ENCODE measurements at places on chromosomes 16 and 17. TPM values are rescaled to one million over a fixed set of nuclear protein-coding genes. Genes with fewer than 3 reads are reported as not detected.

Gene PERCC1
- not detected for total RNA-seq

Gene ZNF646
- total RNA-seq = 25.5 TPM

Gene FSCN2
- 1.5 TPM for total RNA-seq

Gene AXIN1
- total RNA-seq = 17.5 TPM

Gene P2RX5
- 0.36 TPM for total RNA-seq

Gene SULT1A4
- 4.2 TPM for total RNA-seq

Gene PTX4
- total RNA-seq = 0.21 TPM

Gene PCGF2
- 79.4 TPM for total RNA-seq

Gene TBC1D3D
- 0.64 TPM for total RNA-seq

Gene PIK3R5
- total RNA-seq = 14.5 TPM

Gene ZNF750
- total RNA-seq = 0.31 TPM

Gene GNG13
- not detected for total RNA-seq

Gene CNTNAP1
- 8.9 TPM for total RNA-seq

Gene PYDC1
- not detected for total RNA-seq

Gene CHP2
- not detected for total RNA-seq

Gene FBXW10
- total RNA-seq = not detected

Gene MRPL27
- 38.9 TPM for total RNA-seq

Gene PRSS53
- total RNA-seq = 1.8 TPM

Gene SCNN1B
- not detected for total RNA-seq

Gene REXO5
- total RNA-seq = 2.4 TPM
